NCI-H2107 (cell line): ENCODE measurements at places on chromosomes 13 and 19.
A peak's percentile ranks its signal among the peaks of the same experiment; 100 is the strongest.

DNA sequence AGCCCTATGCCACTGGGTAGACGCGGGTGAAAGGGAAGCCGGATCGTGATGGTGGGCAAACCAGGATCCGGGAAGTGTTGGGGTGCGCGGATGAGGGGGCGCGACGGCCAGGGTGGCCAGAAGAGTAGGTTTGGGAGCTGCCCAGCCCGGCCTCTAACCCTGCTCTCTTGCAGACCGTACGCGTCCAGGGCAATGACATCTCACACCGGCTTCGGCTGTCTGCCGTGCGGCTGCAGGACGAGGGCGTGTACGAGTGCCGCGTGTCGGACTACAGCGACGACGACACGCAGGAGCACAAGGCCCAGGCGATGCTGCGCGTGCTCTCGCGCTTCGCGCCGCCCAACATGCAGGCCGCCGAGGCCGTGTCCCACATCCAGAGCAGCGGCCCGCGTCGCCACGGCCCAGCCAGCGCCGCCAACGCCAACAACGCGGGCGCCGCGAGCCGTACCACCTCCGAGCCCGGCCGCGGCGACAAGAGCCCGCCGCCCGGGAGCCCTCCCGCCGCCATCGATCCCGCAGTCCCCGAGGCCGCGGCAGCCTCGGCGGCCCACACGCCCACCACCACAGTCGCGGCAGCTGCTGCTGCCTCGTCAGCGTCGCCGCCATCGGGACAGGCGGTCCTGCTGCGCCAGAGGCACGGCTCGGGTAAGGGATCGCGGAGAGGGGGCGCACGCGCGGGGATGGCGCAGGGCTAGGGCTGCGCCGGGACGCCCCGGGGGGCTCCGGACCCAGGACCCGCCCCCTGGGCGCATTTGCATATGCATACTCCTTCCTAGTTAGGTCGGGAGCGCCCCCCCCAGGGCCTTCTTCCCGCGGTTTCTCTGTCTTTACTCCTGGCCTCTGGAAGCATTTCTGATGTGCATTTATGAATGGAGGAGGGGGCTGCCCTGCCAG is 4.1 kb downstream of the VSTM2B start:
- no peak for DNase-seq

GRCh38 chr13:95182570-95183265 is 118.5 kb downstream of the ABCC4 start:
- DNase-seq, result no peak

- DNase-seq, result no peak
Observed at GRCh38 chr13:47294691-47295090, 397.8 kb upstream of the HTR2A start.

DNA sequence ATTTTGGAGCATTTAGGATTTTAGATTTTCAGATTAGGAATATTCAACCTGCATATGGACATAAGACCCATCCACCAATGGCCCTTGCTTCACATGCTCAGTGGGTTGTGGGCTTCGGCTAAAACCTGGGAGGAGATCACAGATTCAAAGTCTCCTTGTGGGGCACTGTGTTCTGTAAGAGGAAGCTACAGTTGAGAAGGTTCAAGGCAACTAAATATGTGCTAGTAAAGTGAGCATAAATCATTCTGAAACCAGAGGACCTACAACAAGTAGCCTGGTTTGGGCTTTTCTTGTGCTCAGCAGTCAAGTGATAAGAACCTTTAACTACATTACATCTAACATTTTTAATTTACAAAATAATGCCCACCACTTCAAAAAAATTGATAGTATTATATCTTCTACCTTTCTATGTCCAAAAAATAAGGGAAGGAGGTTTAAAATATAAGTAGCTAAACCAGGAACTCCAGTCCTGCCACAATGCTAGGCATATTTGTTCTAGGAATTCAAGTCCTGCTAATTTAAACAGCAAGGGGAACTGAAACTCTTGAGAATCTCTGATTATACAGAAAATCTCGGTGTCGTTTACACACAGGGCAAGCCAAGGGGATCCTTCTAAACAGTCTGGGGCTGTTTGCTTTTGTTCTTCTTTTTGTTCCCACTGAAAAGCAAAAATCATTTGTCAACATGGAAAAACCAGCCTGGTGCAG is 36.6 kb downstream of the FOXO1 start:
- no peak for DNase-seq

- no peak for DNase-seq
Observed at GRCh38 chr13:21124852-21125251, 51.5 kb downstream of the SKA3 start.

DNA sequence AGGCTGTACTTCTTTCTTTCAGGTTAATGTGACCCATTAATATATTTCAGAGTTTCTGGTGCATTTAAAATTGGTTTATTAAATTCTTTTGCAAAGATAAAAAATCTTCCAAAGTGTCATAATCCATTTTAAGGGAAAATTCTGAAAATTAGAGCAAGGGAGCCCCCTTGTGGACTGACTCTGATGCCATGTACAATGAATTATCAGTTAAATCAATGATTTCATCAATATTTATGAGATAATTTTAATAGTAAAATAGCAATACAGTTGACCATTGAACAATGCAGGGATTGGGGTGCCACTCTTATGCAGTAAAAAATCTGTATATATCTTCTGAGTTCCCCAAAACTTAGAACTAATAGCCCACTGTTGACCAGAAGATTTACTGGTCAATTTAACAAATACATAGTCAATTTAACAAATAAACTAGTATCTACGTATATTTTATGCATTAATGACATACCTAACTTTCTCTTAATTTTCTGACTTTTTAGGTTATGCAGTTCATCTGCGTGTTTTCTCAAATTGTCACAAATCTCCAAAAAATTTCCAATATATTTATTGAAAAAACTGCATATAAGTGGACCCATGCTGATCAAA is 479.1 kb upstream of the MIR17HG start:
- no peak for DNase-seq

- no peak for DNase-seq
Observed at GRCh38 chr19:6451583-6452222, 7.9 kb downstream of the SLC25A23 start.

GRCh38 chr19:4368128-4368820 is 24.9 kb downstream of the MPND start:
- DNase-seq, result no peak

DNA sequence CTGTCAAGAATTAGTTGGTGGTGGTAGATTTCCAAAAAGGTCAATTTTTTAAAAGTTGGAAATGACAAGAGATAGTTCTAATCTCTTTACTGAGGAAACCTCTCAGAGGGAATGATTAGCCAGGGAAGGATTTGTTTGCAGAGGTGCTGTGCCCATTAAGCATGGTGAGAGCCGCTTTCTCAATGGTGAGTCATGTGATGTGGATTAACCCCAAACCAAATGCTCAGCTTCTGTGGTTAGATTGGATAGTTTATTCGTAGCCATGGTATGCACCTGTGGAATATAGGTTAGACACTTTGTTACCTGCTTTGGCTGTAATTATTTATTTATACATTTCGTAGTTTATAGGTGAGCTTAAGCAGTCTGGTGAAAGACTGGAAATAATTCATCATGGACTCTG is 7.1 kb downstream of the HNRNPM start:
- DNase-seq, result no peak

- DNase-seq, result no peak
Observed at GRCh38 chr19:23440791-23441190, 45.5 kb upstream of the ZNF91 start.

- peak; percentile 20 for DNase-seq
Observed at GRCh38 chr13:34942732-34943435, 814 bp downstream of the NBEA start.

DNA sequence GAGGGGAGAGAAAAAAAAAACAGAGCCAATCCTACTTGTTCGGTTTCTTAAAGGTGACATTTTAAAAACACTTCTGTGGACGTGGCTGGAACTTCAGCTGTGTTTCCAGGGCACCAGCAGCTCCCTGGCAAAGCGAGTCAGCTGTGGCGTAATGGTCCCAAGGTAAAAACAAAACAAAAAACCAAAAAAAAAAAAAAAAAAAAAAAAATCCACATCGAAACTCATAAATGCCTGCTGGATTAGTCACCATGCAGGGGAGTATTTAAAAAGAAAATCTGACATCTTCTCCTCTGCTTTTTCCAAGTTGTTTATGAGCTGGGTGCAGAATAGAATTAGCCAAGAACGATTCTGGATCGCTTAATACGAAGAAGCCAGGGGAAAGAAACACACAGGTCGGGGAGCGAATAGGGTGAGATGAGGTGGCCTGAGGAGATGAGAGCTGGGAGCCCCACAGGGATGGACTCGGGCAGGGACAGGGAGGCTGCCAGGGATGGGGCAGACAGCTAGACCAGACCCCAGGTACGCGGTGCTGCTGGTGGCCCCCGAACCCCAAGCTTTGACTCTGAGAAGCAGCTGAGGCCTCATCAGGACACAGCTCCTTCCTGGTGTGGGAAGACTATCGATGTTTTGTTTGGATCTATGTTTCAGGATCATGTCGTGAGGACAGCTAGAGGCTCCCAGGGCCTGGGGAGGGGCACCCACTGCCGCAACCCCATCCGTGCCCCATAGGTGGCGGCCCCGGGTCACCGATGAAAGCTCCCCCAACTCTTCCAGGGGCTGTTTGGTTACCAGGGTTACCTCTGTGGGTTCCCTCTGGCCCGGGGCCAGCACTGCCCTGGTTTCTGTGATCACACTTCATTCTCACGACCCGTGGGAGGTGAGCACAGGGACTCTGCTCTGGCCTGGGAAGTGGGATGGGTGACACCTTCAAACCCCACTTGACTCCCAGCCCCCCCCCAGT is 3.1 kb upstream of the CTXN1 start:
- DNase-seq, result no peak

DNA sequence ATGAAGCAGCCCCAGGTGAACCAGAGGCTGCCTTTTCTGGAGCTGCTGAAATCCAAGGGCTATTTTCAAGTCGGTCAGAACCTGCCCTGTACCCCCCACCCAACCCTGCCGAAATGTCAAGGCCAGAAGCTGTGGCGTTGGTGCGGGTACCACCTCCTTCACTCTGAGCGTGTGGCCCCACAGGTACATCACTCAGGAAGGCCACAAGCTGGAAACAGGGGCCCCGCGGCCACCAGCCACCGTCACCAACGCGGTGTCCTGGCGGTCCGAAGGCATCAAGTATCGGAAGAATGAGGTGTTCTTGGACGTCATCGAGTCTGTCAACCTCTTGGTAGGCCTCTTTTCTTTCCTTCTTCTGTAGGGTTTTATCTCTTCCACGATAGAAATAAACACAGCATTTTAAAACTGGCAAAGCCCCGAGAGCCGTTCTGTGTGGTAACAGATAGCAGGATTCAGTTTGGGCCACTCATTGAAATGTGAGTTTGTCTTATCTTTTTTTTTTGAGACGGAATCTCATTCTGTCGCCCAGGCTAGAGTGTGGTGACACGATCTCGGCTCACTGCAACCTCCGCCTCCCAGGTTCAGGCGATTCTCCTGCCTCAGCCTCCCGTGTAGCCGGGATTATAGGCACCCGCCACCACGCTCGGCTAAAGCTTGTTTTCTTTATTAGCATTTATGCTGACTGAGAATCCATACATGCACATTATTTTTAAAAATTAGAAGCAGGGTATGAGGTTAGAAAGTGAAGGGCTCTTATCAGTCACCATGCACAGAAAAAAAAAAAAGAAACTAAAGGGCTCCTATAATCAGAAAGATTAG is 11.3 kb downstream of the AP1M1 start:
- DNase-seq, result no peak

DNA sequence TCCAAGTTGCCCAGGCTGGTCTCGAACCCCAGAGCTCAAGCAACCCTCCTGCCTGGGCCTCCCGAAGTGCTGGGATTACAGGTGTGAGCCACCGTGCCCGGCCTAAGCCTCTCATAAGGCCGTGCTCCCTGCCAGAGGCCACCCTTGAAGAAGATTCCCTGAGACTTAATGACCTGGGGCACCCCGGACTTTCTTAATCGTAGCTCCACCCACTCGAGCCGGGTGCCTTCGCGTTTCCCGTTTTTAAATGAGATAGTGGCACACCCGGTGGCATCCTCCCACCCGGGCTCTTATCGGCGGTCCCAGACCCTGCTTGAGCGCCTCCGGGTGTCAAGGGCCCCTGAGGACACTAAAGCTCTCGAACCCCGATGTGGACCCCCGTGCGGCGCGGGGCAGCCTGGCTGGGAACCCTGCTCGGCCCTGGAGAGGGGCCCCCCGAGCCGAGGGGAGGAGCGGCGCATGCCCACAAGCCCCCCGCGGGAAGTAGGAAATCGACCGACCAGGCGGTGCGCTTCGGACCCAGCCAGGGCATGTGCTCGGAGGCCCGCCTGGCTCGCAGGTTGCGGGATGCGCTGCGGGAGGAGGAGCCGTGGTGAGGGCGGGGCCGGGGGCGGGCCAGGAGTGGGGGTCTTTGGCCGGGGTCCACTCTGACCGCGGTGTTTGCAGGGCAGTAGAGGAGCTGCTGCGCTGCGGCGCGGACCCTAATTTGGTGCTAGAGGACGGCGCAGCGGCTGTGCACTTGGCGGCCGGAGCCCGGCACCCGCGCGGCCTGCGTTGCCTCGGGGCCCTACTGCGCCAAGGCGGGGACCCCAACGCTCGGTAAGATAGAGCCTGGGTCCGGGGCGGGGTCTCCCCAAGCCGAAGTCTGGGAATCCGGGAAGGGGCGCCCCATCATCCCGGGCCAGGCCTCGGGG is at the start of gene ANKLE1:
ANKLE1 (plus strand) TSS at position 511 of the 914 bp plus-strand sequence; CDS start at position 531, 20 bp downstream.
- DNase-seq, result no peak

GRCh38 chr19:49643466-49643865 is 1.5 kb downstream of the SCAF1 start:
- DNase-seq, result no peak

DNA sequence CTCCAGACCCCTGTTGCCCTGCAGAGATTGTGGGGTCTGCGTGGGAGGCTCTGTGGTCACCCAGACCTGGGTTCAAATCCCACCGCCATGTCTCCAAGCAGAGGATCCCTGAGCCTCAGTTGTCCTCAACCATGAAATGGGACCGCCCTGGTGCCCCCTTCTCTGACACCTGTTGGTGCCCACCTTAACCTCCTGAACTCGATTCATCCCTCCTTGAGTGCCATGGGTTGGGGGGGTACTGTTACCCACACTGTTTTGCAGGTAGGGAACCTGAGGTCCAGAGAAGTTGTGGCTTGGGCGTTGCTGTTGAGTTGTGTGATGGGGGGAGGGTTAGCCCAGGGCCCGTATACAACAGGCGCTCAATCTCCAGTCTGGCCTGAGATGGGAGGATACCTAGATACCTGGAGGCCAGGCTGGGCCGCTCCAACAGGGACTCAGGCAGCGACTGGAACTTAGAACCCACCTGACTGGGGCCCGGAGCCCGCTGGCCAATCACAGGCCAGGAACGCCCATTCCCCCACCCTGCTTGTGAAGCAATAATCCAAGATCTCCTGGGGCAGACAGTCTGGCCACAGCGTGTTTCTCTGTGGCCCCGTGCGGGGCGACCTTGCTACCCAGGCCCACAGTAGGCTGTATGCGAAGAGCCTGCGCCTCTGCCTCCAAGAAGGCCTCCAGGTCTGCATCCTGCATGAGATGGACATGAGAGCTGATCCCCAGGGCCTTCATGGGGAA is 2.8 kb downstream of the ARID3A start:
- no peak for DNase-seq

- DNase-seq, result no peak
Observed at GRCh38 chr19:5017235-5017634, 48.3 kb downstream of the KDM4B start.
